Smooth muscle cell of the umbilical artery (primary cell): ENCODE measurements at places on chromosomes 7 and 10. TPM values are rescaled to one million over a fixed set of nuclear protein-coding genes. Genes with fewer than 3 reads are reported as not detected.

The OR2A42 gene
- total RNA-seq: under 0.01 TPM in 1 of 2 replicates, not detected in the other

The OR2A7 gene
- not detected in 2 replicates for total RNA-seq

The SMKR1 gene
- not detected in 2 replicates for total RNA-seq

The SFTPA1 gene
- not detected in 2 replicates for total RNA-seq

The ACHE gene
- total RNA-seq: 0.30 and 0.74 TPM in 2 replicates
